ENCODE measurements at places on chromosomes 16 and 17. TPM values are rescaled to one million over a fixed set of nuclear protein-coding genes. Genes with fewer than 3 reads are reported as not detected.

- no peak for DNase-seq
Measured at GRCh38 chr17:32110596-32110995, 31.7 kb upstream of the RHOT1 start.

- peak; percentile 3 for DNase-seq
Measured at GRCh38 chr17:5700745-5701144, 116.4 kb upstream of the NLRP1 start.

The TMEM107 gene
- 22.0 TPM for total RNA-seq

The OTOA gene
- total RNA-seq, result 0.25 TPM

GRCh38 chr17:7459961-7460545 is 15.2 kb downstream of the CHRNB1 start:
- no peak for DNase-seq

DNA sequence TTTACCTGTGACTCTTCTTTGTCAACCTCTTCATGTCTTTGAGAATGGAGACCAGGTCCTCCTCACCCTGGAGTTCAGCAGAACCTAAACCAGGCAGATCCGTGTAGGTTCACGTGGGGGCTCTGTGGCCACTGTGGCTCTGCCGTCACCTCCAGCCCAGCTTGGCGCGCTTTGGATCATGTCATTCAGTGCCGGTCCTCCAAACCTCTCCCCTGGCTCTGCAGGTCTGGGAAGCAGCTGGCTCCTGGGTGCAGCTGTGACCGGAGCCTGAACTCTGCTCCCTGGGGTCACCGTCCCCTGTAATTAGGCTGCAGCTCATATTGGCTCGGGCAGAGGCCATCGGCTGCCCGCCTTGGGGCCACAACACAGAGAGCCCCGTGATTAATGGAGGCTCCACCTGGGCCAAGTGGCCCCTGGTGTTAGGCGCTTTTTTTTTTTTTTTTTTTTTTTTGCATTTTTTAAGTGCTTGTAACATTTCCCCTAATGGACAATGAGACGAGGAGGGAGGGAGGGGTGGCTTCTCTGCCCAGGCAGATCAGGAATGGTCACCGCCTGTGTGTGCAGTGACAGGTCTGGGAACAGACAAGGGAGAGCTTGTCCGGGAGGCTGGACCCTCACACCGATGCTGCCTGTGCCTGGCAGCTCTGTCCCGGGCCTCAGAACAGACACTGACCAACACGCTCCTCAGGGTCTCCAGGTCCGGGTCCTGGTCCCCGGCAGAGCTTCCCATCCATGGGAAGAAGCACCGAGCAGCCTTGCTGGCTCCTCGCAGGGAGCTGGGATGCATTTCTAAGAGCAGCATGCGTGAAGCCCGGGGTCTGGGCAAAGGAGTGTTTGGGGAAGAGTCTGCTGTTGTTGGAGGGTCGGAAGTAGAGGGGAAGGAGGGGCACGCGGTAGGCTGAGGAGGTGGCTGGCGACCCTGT is 247.9 kb downstream of the SEC14L1 start:
- DNase-seq, result no peak

DNA sequence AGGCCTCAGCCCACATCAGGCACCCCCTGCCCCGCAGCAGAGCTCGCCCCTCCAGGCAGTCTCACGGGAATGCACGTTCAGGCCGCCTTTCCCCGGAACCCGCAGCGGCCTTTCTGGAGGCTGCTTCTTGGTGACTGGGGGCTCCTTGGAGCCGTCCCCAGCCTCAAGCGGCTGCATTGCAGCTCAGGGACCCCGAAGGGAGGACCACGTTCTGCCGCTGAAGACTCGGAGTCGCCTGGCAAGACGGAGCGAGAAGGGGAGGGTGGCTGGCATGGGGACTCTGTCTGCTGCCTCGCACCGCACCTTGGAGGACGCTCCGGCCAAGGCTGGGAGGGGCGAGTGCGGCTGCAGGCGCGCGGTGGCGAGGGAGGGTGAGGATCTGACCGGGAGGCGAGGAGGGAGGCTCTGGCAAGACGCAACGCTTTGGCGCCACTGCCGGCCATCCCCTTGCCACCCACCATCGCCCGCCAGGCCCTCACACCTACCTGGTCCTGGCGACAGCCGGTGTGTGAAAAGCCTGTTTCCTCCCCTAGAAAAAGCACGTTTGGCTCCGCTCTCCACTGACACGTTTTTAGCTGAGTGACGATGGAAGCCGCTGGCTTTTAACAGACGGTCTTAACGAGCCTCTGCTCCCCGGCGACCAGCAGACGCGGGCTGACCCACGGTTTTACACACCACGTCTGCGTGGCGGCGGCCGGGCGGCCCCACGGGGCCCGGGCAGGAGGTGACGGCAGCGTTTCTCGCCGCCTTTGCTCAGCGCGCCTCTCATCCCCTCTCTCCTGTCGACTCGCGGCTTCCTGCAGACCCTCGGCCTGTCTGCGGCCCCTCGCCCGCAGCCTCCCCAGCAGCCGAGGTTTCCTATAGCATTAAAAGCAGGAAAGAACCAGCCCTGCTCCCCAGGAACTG is 16.7 kb upstream of the GNG13 start:
- DNase-seq, result no peak

GRCh38 chr16:76222853-76223252 is 54.3 kb upstream of the CNTNAP4 start:
- DNase-seq, result no peak

The GRIN2A gene
- total RNA-seq, result 4.9 TPM

DNA sequence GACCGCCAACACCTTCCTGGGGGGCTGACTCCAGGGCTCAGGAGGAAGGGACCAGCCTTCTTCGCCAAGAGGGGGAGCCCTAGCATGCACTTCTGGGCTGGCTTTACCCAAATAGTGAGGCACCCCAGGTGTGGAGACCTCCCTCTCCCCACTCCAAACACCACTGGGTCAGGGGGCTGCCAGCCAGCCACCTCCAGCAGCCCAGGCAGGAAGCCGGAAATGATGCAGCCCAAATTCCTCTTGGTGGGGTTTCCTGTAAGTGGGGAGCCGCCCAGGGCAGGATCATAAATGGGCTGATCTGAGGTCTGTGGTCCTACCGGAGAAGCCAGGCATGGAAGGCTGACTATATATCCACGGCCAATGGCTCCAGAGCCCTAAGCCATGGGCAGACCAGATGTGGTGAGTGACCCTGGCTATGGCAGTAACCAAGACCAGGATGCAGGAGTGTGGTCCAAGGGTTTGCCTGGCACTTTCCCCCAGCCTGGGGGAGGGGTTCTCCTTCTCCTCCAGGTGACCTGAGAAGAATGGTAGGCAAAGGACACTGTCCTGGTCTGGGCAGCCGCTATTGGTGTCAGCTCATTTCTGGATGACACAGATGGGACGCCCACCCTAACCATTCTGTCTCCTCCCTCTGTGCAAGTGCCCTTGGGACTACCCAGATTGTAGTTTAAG is 4.2 kb downstream of the GIT1 start:
- DNase-seq, result no peak

DNA sequence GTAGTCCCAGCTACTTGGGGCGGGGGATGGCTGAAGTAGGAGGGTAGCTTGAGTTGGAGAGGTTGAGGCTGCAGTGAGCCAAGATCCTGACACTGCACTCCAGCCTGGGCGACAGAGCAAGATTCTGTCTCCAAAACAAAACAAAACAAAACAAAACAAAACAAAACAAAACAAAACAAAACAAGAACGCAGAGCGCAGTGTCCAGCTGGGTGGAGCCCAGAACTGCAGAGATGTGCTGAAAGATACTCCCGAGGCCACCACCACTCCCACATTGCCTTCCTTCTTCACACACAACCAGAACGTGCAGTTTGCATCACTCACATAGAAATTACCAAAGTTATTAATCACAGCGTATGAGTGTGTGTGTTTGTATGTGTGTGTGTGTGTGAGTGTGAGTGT is 222.9 kb upstream of the ASIC2 start:
- no peak for DNase-seq

The TBC1D3I gene
- 0.80 TPM for total RNA-seq

- no peak for DNase-seq
Measured at GRCh38 chr17:80780381-80781198, 211.1 kb upstream of the CHMP6 start.

DNA sequence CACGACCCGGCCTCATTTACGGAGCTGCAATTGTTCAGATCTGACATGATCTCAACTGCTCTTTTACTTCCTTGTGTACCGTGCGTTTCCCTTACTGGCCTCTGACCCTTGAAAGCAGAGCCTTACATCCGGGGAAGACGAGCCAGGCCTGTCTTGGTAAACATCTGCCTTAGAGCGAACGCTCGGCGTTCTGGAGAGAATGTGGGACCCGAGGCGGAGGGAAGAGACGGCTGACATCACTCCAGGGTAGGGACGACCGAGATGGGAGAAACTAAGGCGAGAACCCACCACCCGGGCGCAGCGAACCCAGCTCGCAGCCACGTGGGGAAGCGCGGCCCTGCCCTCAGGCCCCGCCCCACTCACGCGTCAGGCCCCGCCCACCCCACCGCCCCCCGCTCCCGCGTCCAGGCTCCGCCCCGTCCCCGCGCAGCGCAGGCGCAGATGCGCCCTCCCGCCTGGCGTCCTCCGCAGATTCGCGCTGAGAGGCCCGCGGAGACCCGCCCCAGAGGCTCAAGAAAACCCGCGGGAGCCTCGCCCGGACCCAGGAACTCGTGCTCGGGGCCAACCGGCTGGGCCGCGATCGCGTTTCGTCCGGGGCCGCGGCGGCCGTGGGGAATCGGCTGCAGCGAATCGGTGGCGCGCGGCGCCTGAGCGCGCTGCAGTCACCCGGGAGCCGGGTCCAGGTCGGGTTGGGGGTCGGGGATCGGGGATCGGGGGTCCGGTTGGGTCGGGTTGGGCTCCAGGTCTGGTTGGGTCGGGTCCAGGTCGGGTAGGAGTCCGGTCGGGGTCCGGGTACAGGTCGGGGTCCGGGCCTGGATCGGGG is at the start of gene TELO2:
Gene TELO2 (plus strand): TSS at position 438 of the 823 bp plus-strand sequence. CDS start 922 bp downstream, outside the sequence.
- peak; percentile 90 for DNase-seq

DNA sequence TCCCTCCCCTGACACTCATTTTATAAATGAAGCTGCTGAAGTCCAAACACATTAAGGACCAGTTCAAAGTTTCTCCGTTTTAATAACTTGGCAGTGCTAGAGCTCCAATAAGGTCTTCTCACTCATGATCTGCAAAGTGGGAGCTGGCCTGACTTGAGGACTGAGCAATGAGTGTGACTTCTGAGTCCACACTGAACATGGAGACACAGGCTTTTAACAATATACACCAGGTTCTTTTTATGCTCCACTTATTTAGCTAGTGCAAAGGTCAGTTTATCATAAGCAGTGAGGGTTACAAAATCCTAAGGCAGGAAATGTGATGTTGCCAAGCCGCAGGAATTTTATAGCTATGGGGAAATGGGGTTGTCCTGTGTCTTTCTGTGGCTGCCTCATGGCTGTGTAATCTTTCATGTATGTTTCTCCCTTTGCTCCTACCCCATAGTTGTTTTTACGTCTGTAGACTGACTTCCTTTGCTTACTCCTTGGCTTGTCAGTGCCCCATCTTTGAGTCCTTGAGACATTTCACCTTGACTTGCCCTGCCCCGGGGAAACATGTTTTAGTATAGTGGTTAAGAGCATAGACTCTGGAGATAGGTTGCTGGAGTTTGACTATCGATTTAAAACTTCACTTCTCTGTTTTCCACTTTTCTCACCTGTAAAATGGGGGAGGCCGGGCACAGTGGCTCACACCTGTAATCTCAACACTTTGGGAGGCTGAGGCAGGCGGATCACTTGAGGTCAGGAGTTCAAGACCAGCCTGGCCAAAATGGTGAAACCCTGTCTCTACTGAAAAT is 12.2 kb upstream of the MMD start:
- no peak for DNase-seq

GRCh38 chr16:6081320-6081976 is 983.9 kb upstream of the EEF2KMT start:
- peak; percentile 57 for DNase-seq

The CHST5 gene
- total RNA-seq, result 0.50 TPM

The MT1F gene
- 0.66 TPM for total RNA-seq

DNA sequence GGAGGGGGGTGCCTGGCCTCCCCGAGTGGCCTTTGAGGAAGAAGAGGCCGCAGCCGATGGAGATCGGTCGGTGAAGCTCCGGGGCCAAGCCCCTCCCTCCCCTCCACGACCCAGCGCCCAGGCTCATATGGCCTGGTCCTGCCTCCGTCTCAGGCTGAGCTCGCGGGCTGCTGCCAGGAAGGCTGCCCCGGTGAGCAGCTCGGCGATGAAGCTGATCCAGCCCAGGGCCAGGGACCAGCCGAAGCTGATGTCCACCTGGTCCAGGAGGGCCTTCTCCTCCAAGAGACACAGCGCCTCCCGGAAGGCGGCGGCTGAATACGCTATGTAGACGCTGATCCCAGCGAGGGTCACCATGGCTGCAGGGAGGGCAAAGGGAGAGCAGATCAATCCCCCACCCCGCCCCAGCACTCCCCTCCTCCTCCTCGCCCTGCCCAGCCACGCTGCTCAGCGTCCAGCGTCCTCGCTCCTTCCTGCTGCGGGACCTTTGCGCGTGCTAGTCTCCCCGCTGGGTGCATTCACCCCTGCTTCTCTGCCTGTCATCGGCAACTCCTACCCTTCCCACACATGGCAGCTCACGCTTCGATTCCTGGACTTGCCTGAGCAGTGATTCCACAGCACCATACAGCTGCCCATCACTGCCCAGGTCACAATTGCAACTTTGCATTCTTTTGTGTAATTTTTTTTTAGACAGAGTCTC is 20.5 kb downstream of the TMEM114 start:
- DNase-seq, result no peak

The CBFA2T3 gene
- total RNA-seq, result 11.5 TPM

The CCL7 gene
- not detected for total RNA-seq

The WNT9B gene
- total RNA-seq, result 1.6 TPM

The SYNGR3 gene
- 0.49 TPM for total RNA-seq

The ZNF597 gene
- total RNA-seq, result 3.9 TPM

The NOMO2 gene
- 80.3 TPM for total RNA-seq

DNA sequence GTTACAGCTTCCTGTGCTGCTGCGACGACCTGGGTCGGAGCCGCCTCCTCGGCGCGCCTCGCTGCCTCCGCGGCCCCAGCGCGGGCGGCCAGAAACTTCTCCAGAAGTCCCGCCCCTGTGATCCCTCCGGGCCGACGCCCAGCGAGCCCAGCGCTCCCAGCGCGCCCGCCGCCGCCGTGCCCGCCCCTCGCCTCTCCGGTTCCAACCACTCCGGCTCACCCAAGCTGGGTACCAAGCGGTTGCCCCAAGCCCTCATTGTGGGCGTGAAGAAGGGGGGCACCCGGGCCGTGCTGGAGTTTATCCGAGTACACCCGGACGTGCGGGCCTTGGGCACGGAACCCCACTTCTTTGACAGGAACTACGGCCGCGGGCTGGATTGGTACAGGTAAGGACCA is 746 bp downstream of the HS3ST2 start:
- DNase-seq, result peak; percentile 18

GRCh38 chr16:86430814-86431213 is 79.5 kb upstream of the FOXF1 start:
- no peak for DNase-seq
